ENCODE measurements at places on chromosomes 3 and 15.

DNA sequence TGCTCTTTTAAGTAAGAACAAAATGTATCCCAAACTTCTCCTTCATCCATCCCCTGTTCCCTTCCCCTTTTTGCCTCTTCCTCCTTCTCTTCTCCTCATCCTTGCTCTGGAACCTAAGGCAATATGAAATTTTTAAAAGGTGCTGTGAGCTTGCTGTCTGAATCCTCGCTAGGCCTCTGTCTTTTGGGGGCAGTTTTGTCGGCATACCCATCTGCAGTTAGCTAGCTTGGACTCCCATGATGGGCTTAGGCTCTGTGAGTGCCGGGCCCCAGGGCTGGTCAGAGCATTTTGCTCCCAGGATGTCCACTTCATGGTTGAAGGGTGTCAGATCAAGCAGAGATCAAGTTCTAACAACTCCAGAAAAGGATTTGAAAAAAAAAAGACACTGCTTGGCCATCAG is 18.6 kb downstream of the ZIC1 start:
- DNase-seq = no peak

- no peak for DNase-seq
Measured at GRCh38 chr3:177752831-177753230, 555.5 kb upstream of the TBL1XR1 start.

DNA sequence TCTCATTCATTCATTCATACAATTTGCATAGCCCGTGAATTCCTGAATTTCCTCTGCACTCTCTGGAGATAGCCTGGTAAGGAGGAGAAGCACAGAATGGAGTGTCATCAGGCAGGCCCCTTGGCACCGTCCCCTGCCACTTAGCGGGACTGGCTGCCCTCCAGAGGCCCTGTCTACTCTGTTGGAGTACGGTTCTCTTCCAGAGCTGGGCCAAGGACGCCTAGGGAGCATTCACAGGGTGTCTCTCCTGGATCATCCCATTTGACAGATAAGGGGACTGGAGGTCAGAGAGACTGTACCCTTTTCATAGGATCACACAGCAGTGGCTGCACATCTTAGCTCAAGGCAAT is 48.0 kb downstream of the PTH1R start:
- DNase-seq = no peak

DNA sequence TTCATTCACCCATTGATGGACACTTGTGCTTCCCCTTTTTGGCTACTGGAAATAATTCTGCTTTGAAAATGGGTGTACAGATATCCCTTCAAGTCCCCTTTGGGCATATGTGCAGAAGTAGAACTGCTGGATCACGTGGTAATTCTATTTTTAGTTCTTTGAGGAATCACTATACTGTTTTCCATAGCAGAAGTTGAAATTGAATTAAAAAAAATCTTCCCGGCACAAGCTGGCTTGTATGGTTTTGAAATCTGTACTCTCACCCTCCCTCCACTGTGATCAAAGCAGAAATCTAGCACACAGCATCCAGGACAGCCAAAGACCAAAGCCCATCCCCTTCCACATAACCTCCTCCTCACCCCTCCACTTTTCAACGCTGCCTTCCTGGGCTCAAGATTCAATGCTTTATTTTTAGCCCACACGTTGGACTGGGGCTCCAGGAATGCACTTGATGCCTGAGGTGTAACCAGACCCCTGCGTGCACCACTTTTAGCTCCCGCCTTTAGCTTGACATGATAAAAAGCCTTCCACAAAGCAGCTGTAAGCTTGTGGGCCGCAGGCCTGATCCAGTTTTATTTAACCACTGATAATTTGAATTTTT is 29.9 kb downstream of the TMEM40 start:
- no peak for DNase-seq

DNA sequence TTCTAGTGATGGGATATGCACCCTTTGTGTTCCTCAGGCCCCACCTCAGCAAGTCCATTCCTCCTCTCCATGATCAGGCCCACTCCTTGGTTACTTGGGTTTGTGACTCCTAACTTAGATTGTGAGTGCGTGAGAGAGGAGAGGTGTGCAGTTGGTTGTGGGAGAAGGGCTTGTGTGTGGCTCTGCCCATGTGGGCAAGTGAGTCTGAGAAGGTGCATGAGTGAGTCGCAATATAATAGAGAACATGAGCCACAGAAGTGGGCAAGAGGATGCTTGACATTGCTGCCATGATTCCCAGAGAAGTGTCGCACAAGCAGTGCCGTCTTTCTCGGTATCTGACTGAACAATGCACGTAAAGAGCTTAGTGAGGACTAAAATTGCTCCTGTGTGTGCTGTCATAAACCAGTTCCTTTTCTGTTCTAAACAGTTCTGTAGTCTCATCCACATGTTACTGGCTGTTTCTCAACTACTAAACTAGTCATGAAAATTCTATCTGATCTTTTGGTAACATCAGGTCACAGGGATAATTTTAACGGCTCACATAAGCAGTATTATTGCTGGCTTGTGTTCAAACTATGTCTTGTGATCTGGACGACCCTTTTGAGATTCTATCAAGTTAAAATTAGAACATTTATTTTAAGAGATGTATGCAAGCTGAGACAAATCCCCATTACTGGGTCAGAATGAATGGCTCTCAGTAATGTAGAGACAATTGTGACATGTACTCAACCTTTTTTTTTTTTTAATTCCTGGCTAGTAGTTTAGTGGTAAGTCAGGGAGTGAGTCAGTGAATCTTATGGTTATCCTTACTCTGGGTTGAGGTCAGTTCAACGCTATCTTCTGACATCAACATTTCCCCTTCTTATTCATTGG is 25.6 kb downstream of the GYG1 start:
- DNase-seq = no peak

DNA sequence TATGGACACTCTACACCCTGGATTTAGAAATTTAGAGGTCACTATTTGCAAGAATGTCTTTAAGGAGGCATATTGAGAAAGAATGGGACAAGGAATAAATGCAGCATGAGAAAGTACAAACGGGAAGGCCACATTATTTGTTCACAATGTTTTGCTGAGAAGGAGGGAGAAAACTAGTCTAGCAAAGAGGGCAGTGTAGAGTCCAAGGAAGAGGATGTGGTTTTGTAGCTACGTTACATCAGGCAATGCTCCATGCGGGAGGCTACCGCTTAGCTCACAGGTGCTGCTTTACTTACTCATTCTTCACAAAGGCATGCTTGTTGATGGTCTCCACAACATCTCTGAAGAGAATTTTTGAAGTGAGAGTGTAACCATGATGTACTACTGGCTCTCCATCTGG is 191.1 kb downstream of the PLCH1 start:
- no peak for DNase-seq

DNA sequence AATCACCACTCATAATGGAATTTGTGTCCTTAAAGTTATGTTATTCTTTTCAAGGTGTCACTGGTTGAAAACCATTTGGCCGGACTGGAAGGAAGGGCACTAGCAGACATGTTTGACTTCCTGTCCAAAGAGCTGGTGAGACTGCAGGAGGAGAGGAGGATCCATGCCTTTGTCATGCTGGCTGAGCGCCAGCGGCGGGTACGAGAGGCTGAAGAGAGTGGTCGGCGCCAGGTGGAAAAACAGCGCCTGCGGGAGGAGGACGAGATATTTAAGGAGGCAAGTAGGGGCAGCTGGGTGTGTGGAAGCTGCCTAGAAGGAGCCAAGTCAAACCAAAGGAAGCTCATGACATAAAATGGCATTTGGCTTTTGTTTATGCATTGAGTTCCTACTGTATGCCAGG is 38.0 kb upstream of the NR1I2 start:
- no peak for DNase-seq

DNA sequence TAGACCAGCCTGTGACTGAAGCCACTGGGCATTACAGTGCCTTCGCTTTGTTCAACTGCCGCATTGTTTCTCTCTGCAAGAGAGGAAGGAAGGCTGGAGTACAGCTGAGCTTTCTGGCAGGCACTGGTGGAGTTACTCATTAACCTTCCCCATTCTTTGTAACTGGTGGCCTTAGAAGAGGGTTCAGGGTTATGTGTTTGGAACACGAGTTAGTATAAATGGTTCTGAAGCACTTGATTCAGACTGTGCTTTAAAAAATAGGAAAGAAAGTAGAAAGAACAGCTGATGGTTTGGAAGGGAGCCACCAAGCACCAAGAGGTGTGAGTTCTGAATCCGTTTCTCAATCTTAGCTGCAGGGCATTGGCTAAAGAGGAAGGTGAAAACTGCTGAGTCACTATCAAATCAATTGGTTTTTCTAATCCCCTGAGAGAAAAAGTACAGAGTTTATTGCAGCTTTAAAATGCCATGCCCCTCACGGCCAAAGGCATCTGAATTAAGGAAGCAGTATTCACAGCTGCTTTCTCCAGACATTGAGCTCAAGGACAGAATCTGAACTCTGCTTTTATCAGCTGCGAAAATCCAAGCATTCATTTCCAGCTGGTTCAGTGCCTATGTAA is 3.6 kb downstream of the HGD start:
- no peak for DNase-seq

DNA sequence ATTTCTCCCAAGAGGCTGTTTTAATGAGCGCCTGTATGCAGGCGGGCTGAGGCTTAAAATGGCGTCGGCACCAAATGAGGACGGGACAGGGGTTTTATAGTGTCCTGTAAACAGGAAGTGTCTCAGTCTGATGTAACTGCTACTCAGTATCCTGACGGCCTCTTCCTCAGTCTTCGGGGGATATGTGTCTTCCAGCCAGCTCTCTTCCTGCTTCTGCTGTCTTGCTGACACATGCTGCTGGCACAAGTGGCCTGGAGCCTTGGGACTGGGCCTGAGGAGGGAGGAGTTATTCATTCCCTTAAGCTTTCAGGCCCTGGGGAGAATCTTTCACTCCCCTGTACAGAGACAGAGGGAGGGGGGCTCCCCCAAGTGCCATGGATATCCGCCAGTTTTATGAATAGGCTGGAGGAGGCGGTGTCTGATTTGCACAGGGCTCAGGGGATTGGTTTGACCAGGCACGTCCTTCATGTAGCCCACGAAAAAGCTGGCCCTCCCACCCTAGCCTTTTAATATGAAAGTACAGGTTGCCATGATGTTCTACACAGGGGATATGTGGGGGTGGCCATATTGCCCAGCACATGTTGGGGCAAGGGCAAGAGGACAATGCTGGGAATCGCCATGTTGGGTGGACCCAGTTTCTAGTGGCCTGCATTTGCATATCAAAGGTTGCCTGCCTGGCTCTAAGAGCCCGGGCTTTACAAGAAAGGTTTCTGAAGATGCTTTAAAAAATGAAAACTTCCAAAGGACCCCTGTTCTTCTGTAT is 19.9 kb downstream of the NDUFB4 start:
- DNase-seq = no peak

- no peak for DNase-seq
Measured at GRCh38 chr3:45582430-45582829, 12.1 kb upstream of the LIMD1 start.

DNA sequence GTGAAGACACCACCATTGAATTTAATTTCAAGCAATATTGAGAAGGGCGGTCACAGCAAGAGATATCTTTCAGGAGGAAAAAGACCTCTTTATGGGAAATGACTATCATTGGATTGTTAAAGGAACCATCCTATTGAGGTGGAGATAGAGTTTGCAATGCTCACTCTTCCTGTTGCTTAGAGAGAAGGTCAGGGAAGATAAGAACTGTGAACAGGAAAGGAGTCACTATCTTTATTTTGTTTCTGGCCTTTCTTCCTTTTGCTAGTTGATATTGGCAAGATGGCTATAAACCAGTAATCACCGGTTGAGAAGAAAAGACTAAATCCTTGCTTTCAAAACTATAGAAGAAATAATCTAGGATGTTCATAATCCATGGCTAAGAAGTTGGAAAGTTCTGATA is 112.1 kb upstream of the TMEM108 start:
- DNase-seq = no peak

GRCh38 chr15:95174301-95175259 is 943.2 kb downstream of the MCTP2 start:
- DNase-seq = no peak

GRCh38 chr3:42892169-42892568 is 13.8 kb upstream of the ZNF662 start:
- no peak for DNase-seq

Measured in NCI-H187 treated with DMSO at 0.1 percent for 48 hours (cell line).